CD4-positive, alpha-beta T cell treated with Interferon alpha-2 for 1 hour (primary cell): ENCODE measurements at places on chromosomes 7 and 10.

- no peak for DNase-seq
These were observed 107.6 kb upstream of the ZNF92 start for GRCh38 chr7:65265933-65266519.

DNA sequence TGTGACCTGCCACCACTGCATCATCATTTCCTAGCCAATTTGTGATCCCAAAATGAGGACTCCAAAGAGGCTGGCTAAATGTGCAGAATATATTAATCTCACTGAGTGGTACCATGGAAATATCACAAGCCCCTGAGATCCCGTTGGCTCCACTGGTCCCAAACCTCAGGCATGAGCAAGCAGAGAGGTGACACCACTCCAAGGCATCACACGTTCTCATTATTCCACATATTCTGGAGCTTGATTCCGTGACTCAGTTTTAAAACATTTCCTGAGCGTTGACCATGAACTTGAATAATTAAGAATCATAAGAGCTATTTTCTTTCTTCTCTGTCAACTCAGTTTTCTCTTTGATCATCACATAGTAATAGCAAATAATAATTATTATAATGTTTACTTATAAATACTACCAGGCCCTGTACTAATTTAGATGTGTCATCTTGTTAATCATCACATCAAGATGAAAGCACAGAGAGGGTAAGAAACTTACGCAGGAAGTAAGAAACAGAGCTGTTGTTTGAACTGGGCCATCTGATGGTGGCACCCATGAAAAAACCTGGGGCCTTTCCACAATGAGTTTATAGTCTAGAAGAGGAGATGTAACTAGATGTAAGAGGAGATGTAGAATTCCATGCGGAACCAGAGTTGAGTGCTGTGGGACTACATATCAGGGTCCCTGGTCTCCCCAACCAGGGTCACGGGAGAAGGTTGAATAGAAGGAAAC, 3.5 kb downstream of the APBB1IP start:
- DNase-seq: no peak

DNA sequence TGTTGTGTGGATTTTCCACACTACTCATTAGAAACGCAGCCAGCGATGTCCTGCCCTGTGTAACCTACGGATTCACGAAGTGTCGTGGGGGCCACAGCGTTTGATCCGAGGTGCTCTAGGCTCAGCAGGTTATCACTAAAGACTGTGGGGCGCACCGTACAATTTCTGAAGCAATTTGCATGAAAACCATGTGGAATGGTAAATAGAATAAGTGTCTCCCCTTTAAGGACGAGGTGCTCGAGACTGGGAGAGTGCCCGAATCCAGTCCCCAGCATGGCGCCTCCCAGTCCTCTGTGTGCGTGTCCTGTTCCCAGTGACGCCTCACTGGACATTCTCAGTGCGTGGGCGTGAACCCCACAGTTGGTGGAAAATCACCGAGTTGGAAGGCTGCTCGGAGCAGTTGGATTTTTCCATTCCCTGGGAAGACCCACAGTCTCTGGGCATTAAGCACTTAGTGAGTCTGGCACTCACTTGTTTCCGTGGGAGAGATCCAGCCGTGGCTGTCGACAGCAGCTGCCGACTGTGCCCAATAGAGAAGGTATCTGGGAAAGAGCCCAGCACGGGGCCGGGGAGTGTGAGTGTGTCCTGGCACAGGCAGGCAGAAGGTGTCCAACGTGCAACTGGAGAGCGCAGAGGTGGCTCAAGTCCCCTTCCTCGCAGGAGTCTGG, 37.0 kb downstream of the PFKP start:
- DNase-seq: no peak

- no peak for DNase-seq
These were observed 122.5 kb upstream of the ANKRD1 start for GRCh38 chr10:91043173-91043910.
